ENCODE measurements at places on chromosomes 11 and 22.
A peak's percentile ranks its signal among the peaks of the same experiment; 100 is the strongest.

GRCh38 chr11:96155627-96156378 lies 187.2 kb downstream of the MAML2 start:
- peak; percentile 45 for DNase-seq

- no peak for DNase-seq
These were observed 34.5 kb upstream of the TH start for GRCh38 chr11:2205981-2206690.

DNA sequence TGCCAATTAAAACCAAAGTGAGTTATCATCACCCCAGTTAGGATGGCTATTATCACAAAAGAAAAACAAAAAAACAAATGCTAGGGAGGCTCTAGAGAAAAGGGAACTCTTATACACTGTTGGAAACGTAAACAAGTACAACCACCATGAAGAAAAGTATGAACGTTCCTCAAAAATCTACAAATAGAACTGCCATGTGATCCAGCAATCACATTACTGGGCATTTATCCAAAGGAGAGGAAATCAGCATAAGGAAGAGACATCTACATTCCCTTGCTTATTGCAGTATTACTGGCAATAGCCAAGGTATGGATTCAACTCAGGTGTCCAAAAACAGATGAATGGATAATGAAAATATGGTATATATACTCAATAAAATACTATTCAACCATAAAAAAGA lies 1145.1 kb downstream of the LRRC4C start:
- DNase-seq: no peak

GRCh38 chr11:102119997-102120396 lies 9.8 kb downstream of the YAP1 start:
- no peak for DNase-seq

DNA sequence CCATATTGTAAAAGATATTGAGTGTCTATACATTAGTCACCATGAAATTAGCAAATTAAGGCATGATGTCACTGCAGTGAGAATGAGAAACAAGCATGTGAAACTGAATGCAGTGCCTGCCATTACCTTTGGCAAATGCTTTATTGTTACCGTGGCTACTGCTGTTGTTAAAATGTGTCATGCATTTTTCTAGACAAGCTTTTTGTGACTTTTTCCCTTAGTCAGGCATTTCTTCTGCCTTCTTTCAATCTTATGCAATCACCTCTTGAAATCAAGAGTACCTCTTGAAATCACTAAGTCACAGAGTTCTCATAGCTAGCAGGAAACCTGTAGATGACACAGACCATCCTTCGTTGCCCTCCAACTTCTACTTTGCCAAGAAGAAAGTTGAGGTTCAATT lies 461.7 kb upstream of the TENM4 start:
- no peak for DNase-seq

GRCh38 chr11:100830978-100831732 lies 144.1 kb downstream of the ARHGAP42 start:
- no peak for DNase-seq

- DNase-seq: no peak
These were observed 61.5 kb downstream of the CACNG2 start for GRCh38 chr22:36641902-36642640.

DNA sequence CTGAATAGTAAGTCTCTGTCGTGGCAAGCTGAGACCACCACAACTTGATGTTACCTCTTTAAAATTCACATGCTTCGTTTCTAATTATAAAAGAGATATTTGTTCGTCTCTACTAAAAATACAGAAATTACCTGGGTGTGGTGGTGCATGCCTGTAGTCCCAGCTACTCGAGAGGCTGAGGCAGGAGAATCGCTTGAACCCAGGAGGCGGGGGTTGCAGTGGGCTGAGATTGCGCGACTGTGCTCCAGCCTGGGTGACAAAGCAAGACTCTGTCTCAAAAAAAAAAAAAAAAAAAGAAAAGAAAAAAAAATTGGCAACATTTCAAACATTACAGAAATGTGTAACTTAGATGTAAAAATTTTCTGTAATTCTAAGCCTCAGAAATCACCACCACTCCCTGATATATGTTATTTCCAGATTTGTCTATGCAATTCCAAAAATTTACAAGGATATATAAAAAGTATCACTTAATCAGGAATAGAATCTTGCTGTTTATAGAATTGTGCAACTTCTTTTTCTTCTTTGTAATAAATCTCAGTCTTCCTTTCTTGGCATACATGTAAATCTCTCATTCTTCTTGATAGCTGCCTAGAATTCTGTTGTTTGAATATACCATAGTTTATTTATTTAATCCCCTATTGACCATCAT lies 37.3 kb downstream of the C11orf96 start:
- no peak for DNase-seq

DNA sequence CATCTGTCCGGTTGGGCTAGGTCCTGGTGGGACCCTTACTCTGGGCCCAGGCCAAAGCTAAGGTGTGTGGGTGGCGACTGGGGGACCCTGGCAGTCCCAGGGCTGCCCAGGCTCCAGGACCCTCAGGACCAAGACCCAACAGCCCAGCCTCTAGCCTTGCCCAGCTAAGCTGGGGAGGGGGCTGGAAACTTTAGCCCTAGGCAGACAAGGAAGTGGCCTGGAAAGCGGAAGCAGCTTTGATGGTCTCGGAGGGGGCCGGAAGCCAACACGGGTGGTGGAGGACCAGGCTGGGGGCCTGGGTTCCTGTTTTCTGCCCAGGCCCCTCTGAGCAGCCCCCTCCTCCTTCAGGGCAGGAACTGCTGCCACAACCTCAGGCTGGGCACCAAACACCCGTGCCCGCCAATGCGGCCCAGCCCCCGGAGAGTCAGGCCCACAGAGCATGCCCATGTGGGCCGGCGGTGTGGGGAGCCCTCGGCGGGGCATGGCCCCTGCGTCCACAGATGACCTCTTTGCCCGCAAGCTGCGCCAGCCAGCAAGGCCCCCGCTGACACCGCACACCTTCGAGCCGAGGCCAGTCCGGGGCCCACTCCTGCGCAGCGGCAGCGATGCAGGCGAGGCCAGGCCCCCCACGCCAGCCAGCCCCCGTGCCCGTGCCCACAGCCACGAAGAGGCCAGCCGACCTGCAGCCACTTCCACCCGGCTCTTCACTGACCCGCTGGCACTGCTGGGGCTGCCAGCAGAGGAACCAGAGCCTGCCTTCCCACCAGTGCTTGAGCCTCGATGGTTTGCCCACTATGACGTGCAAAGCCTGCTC lies 2.8 kb downstream of the SIPA1 start:
- DNase-seq: peak; percentile 40

DNA sequence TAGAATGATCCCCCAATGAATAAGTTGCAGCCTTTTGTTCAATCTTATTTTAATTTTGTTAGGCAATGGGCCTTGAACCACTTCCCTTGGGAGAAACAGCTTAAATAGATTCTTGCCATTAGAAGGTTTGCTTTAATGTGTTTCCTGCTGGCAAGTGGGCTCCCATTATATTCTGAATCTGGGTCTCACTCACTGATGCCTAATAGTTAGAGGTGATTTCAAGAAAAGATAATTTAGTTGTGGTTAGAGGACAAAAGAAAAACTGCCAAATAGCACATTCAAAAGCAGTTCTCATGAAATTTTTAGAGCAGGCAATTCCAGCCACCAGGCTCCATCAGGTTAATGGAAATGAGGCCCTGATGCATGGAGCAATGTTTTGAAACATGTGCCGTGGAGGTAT lies 362.6 kb upstream of the CHORDC1 start:
- no peak for DNase-seq

- no peak for DNase-seq
These were observed 9.3 kb downstream of the CSF2RB start for GRCh38 chr22:36922711-36923110.

GRCh38 chr22:47564651-47565434 lies 802.4 kb downstream of the TBC1D22A start:
- DNase-seq: no peak

- no peak for DNase-seq
These were observed 7.6 kb upstream of the PGA3 start for GRCh38 chr11:61195719-61196118.

- DNase-seq: no peak
These were observed 229.7 kb upstream of the NCAM1 start for GRCh38 chr11:112731538-112731937.

GRCh38 chr11:132379540-132379939 lies 1009.1 kb downstream of the NTM start:
- DNase-seq: no peak

DNA sequence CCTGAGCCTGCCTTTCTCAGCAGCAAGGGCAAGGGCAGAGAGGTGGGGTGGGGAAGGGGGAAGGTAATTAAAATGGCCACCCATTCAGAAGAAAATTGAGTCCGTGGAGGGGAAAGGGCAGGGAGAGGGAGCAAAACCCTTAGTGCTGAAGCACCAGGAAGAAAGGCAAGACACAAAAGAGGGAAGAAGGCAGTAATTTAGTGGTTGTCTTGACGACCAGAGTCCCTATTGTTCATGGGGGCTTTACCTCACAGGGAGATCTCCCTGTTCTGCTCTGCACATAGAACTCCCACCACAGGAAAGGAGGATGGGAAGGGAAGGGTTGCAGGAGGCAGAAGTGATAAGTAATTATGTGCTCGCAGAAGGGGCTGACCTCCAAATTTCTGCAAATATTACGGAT lies 23.4 kb downstream of the SNX19 start:
- DNase-seq: no peak

GRCh38 chr11:43360361-43361032 lies 1.8 kb downstream of the TTC17 start:
- DNase-seq: no peak

- DNase-seq: no peak
These were observed 35.0 kb downstream of the TPBGL start for GRCh38 chr11:75275581-75275980.

DNA sequence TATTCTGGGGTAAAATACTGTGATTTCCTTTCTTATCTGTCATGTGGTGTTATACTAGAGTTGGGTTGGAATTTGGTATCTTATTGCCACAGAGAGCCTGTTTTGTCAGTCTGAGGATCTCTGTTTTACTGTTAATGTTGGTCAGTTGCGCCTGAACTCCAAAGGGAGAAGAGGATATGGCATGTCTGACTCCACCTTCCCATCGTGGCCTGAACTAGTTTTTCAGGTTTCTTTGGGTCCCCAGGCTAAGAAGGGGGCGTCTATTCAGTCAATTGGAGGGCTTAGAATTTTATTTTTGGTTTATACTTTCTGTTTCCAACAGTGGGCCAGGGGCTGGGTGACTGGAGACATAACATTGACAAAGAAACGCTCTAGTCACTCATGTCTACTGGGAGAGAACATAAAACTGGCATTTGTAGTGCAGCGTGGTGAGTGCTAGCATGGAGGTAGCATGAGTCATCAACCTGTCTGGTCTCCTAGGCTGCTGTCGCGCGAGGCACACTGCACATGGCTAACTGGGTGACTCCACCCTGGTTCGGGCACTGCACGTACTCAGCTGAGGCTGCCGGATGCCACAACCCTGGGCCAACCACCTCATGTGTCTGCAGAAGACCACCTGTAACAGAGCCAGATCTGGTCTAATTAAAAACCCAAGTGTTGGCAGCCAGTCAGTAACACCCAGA lies 120.1 kb upstream of the OR9Q1 start:
- no peak for DNase-seq

DNA sequence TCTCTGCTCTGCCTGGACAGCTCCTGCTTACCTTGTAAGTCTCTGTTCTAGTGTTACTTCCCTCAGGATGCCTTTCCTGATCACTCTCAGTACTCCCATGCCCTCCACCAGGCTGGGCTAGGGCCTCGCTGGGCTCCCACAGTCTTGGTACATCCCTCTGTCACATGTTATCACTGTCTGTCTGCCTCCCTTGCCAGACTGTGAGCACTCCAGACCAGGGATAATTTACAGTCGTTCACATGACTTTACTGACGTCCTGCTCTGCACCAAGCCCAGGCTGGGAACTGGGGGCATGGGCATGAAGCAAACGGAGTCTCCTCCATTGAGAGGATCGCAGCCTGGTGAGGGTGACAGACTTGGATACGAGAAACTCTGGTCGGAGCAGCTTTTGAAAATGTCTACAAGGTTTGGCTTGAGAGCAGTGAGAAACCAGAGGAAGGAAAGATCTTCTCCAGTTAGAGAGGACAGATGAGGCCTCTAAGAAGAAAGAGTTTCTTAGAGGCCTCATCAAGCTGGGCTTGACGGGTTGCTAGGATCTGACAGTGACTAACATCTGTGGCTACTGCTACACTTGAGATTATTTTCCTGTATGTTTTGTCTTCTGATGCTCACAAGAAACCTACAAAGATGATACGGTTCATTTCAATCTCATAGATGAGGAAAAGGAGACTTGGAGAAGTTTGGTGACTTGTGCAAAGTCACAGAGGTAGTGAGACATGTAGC lies 12.5 kb downstream of the USP35 start:
- no peak for DNase-seq

GRCh38 chr22:24985826-24986214 lies 33.3 kb downstream of the KIAA1671 start:
- DNase-seq: no peak

DNA sequence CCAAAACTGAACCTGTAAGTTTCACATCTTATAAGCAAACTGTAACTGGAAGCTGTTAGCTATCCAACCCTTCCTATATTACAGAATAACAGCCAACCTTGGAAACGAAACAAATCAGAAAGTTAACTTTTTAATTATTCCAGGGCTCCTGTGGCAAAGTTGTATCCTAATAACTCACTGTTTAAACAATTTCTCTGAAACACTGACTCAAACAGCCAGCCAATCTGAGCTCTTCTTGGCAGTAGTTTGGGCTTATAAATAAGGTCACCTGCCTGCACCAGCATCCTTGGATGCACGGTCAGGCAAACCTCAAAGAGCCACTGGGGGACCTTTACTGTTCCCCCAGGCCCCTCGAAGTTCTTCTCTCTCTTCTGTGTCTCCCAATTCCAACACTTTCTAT lies 5.0 kb downstream of the CELSR1 start:
- DNase-seq: no peak

DNA sequence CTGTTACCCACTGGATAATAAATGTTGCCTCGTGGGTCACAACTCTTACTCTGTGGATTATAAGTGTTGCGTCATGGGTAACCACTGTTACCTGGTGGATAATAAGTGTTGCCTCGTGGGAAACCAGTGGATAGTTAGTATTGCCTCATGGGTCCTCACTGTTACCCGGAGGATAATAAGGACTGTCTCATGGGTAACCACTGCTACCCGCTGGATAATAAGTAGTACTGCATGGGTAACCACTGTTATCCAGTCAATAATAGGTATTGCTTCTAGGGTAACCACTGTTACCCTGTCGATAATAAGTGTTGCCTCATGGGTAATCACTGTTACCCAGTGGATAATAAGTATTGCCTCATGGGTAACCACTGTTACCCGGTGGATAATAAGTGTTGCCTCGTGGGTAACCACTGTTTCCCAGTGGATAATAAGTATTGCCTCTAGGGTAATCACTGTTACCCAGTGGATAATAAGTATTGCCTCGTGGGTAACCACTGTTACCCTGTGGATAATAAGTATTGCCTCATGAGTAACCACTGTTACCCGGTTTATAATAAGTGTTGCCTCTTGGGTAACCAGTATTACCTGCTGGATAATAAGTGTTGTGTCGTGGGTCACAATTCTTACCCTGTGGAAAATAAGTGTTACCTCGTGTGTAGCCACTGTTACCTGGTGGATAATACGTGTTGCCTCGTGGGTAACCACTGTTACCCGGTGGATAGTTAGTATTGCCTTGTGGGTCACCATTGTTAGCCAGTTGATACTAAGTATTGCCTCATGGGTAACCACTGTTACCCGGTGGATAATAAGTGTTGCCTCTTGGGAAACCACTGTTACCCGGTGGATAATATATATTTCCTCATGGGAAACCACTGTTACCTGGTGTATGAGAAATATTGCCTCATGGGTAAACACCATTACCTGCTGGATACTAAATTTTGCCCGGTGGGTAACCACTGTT lies 15.7 kb upstream of the NXPE4 start:
- no peak for DNase-seq

Measured in substantia nigra (tissue), 51 donors.